ENCODE measurements at places on chromosomes 3 and 15. TPM values are rescaled to one million over a fixed set of nuclear protein-coding genes. Genes with fewer than 3 reads are reported as not detected.

PLSCR4 gene
- total RNA-seq = 1.3 TPM

SCN5A gene
- total RNA-seq = under 0.01 TPM

CHRM5 gene
- not detected for total RNA-seq

CCR1 gene
- total RNA-seq = not detected

AADACL2 gene
- total RNA-seq = not detected

SLC22A13 gene
- total RNA-seq = not detected

ZPLD1 gene
- 0.72 TPM for total RNA-seq

FOXL2NB gene
- 0.70 TPM for total RNA-seq

PLA2G4E gene
- total RNA-seq = 0.27 TPM

FGD5 gene
- total RNA-seq = not detected

ITIH4 gene
- 1.7 TPM for total RNA-seq

TEX55 gene
- not detected for total RNA-seq

TICRR gene
- total RNA-seq = 3.9 TPM

MINDY4B gene
- not detected for total RNA-seq

NR1I2 gene
- total RNA-seq = 0.08 TPM

MORC1 gene
- total RNA-seq = not detected

WDR93 gene
- not detected for total RNA-seq

CCR9 gene
- not detected for total RNA-seq

ERICH6 gene
- total RNA-seq = not detected

TTBK2 gene
- total RNA-seq = 4.7 TPM
